ENCODE measurements at places on chromosomes 2 and 18. TPM values are rescaled to one million over a fixed set of nuclear protein-coding genes. Genes with fewer than 3 reads are reported as not detected.

Gene POTEC
- not detected for total RNA-seq

Gene IL36G
- total RNA-seq: not detected

Gene SOCS6
- 51.1 TPM for total RNA-seq

Gene TUBA4B
- total RNA-seq: 0.11 TPM

Gene MYO5B
- total RNA-seq: under 0.01 TPM

Gene FEV
- total RNA-seq: not detected

Gene RPE
- total RNA-seq: 117 TPM

Gene GALNT13
- total RNA-seq: 0.87 TPM

Gene ALMS1
- 16.6 TPM for total RNA-seq

Gene CIB4
- total RNA-seq: not detected

Gene ATP6V1B1
- 0.62 TPM for total RNA-seq

Gene RNF144A
- 12.0 TPM for total RNA-seq

Gene DNAH7
- 1.4 TPM for total RNA-seq

Gene RFTN2
- 4.2 TPM for total RNA-seq

Gene SPHKAP
- 1.2 TPM for total RNA-seq

Gene UGT1A4
- total RNA-seq: not detected

Gene LDAH
- total RNA-seq: 23.4 TPM

Gene PDE6D
- total RNA-seq: 14.4 TPM

Gene UGT1A6
- total RNA-seq: not detected

Gene DPYSL5
- not detected for total RNA-seq

Gene TCF7L1
- 2.3 TPM for total RNA-seq

Gene NEURL3
- total RNA-seq: not detected

Gene ACVR1C
- 0.33 TPM for total RNA-seq

Gene TWIST2
- 102 TPM for total RNA-seq

Gene NOL4
- not detected for total RNA-seq

Gene TAF4B
- 2.3 TPM for total RNA-seq

Gene IL36RN
- not detected for total RNA-seq

Gene IL1R2
- total RNA-seq: not detected

Gene TTN
- 1.7 TPM for total RNA-seq

Gene NCKAP5
- total RNA-seq: 1.6 TPM

Gene CNGA3
- not detected for total RNA-seq

Gene TUBA3E
- total RNA-seq: not detected

Gene AKAIN1
- not detected for total RNA-seq

Gene PPP3R1
- total RNA-seq: 33.9 TPM

Gene ITPRIPL1
- total RNA-seq: 5.1 TPM

Gene ASB18
- total RNA-seq: not detected

Gene GPR35
- 0.55 TPM for total RNA-seq

Gene LYPD1
- 0.22 TPM for total RNA-seq

Gene OSR1
- total RNA-seq: 3.9 TPM

Gene HJURP
- total RNA-seq: 46.5 TPM

Gene MLPH
- 110 TPM for total RNA-seq

Gene IL1RL1
- total RNA-seq: 0.77 TPM

Gene KCNF1
- total RNA-seq: not detected

Gene VWC2L
- total RNA-seq: under 0.01 TPM

Gene CYP27C1
- not detected for total RNA-seq

Gene KCTD1
- total RNA-seq: 11.2 TPM

Gene HOXD3
- total RNA-seq: 0.33 TPM

Gene CDK15
- 3.1 TPM for total RNA-seq

Gene GRB14
- total RNA-seq: 0.89 TPM

Gene SMCHD1
- 104 TPM for total RNA-seq

Gene DSC1
- not detected for total RNA-seq

Gene CCDC142
- total RNA-seq: 23.0 TPM

Gene GATA6
- total RNA-seq: 15.2 TPM

Gene COPS8
- total RNA-seq: 89.7 TPM

All from uterine smooth muscle cell (primary cell).